ENCODE measurements at places on chromosomes 2 and 18.

DNA sequence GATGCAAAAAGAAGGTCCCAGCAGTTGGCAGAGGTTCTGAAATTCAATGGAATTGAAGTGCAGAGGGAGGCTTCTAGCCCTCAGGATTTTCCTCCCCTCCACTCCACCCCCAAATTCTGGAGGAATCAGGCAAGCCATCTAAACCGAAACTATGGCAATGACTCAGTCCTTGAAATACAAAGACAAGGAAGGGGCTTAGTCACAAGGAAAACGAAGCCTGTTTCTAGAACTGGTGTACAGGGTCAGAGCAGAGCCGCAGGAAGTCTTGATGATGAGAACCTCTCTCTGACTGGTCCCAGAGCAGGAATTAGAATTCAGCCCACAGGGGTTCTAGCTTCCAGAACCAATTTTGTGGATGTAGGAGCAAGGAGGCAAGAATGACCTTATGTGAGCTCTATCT is 111.7 kb upstream of the SCN1A start:
- DNase-seq: no peak

- no peak for DNase-seq
Measured at GRCh38 chr2:1169291-1169949, 218.8 kb downstream of the SNTG2 start.

DNA sequence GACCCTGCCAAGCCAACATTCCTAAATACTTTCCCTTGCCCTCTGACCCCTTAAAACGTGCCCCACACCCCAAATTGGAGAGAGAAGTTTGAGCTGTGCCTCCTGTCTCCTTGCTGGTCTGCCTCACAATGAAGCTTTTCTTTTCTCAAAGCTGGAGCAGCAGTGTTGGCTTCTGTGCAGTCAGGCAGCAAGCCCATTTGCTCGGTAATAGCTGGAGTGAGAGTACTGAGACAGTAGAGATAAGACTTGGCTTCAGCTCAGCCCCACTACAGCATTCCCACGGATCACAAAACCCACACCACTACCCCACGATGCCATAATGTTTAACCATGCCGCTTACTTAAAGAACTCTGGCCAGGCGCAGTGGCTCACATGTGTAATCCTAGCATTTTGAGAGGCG is 73.0 kb downstream of the NCAPH start:
- no peak for DNase-seq

DNA sequence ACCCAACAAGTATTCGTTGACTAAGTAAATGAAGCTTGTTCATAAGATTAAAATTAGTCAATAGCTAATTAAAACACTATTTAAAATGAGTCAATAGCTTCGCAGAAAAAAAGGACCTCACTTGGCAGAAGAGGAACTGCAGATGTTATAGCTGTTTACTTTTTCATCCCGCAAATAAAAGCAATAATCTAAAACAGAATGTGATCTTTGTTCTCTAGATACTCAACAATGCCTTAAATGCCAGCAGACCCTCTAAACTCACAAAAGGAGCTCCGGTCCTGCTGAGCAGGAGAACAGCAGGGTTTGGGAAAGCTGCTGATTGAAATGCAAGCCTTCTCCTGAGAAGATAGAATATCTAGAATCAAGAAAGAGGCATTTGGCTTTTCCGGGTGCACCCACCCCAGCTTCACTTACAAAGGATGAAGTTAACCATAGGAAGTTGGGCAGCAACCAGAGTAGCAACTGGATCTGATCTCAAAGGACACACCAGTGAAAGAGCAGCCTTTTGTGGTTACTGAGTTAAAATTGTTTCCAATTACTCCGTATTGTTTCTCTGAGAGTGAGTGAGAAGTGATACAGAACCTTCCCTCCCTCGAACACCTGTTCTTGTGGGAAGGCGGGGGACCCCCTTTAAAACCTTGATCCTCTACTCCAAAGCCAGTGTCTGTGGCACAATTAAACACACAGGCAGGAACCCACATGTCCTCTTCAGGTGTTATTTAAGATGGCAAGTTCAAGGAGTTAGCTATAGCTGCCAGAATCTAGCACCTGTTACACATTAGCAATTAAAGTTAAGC is 6.8 kb downstream of the CCBE1 start:
- DNase-seq: no peak

GRCh38 chr2:9667826-9668225 is 37.0 kb upstream of the YWHAQ start:
- DNase-seq: no peak

GRCh38 chr2:215611609-215612386 is 175.9 kb upstream of the FN1 start:
- DNase-seq: no peak
